ENCODE measurements at places on chromosomes 7 and 10.

DNA sequence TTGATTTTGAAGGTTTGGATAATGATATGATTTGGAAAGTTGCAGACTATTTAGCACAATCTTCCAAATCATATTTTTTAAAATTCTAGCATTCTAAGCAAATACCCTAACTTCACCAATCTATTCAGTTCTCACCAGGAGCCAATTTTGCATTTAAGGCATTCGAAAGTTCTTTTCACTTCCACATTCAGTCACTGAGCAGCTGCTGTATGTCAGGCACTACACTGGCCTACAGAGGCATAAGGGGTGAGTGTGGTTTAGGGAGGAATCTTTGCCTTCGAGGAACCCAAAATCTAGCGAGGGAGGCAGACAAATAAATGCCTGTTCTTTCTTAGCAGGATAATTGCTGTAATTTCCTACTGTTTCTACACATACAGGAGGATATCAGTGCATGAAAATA lies 10.7 kb upstream of the UCN3 start:
- no peak for DNase-seq

GRCh38 chr10:2856598-2856997 lies 210.8 kb upstream of the PFKP start:
- no peak for DNase-seq

DNA sequence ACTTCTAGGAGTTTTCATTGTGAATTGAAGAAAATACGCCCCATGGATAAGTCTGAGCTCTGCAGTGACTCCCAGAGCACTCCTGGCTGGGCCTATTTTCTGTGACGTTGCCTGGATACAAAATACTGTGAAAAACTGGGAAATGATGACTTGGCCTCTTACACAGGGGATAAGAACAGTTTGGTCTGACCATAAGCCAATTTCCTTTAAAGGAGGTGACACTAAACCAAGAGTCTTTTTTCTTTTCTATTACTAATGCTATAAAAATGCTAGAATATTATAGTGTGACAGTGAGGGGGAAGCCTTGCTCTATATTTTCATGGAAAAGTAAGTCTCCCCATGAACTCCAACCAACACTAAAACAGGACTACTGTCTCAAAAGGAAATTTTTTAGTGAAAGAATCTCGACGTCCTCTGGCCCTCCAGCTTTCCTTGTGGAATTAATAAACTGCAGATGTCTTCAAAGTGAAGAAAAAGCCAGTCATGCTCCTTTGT lies 45.5 kb downstream of the MYOF start:
- no peak for DNase-seq

- DNase-seq: no peak
These were observed 14.7 kb upstream of the CSGALNACT2 start for GRCh38 chr10:43123361-43124093.

GRCh38 chr10:132136097-132136521 lies 50.6 kb upstream of the DPYSL4 start:
- no peak for DNase-seq

DNA sequence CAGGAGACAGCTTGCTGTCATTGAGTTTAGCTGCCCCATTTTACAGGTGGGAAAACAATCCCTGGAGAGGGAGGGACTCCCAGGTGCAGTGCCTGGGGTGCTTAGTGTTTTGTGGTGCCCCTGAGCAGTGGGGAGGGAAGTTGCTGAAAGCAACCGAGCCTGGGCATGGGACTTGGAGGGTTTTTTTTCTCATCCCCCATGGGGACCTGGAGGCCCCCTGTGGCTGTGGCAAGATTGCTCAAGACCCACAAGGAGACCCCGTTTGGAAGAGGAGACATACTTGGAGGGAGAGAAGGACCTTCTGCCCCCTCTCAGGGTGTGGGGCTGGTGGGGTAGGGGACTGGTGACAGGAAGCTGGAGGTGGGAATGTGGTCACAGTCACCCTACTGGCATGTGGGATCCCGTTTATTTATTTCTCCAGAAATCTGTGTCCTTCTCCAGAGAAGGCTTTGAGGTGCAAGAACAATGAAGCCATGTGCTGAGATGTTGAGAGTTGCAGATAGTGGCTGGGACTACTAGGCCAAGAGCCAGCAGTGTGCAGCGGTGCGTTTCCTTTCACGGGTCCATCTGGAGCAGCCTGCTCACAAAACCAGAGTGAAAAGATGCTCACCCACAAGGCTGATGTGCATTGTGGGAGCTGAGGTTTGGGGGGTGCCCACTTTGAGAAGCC lies 21.5 kb downstream of the ZMIZ1 start:
- DNase-seq: no peak

DNA sequence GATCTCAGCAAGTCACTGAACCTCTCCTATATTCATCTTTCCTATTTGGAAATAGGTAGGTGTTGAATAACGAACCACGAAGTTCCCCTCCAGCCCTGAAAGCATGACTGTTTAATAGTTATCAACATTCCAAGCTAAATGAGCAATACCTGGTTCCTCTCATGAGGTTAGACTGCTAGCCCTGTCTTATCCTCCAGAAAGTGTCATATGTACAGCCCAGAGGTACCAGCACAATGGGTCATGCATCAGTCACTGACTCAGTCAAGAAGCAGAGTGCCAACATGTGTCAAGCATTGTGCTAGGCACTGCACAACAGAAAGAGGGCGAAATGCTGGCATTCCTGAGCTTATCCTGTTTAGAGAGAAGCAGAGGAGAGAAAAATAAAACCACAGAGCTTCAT lies 70.0 kb downstream of the AMPH start:
- no peak for DNase-seq

- DNase-seq: no peak
These were observed 179.0 kb downstream of the PCDH15 start for GRCh38 chr10:54622017-54622416.

DNA sequence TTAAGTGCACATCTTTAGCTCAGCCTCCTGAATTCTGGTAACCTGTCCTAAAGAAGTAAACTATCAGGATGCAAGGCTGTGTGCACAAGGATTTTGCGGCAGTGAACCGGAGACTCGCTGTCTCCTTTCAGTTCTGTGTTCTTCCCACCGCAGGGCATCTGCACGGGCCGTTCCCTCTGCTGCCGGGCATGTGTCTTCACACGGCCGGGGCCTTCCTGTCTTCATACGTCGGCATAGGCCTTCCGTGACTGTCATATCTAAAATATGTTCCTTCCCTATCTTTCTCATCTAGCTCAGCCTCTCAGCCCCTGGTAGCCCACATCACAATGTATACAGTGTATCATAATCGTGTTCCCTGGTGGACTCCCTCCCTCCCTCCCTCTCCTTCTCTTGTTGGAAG lies 16.4 kb downstream of the PALD1 start:
- DNase-seq: no peak

GRCh38 chr7:134245253-134245652 lies 71.5 kb downstream of the SLC35B4 start:
- no peak for DNase-seq

GRCh38 chr7:36658335-36659171 lies 65.7 kb downstream of the AOAH start:
- no peak for DNase-seq

DNA sequence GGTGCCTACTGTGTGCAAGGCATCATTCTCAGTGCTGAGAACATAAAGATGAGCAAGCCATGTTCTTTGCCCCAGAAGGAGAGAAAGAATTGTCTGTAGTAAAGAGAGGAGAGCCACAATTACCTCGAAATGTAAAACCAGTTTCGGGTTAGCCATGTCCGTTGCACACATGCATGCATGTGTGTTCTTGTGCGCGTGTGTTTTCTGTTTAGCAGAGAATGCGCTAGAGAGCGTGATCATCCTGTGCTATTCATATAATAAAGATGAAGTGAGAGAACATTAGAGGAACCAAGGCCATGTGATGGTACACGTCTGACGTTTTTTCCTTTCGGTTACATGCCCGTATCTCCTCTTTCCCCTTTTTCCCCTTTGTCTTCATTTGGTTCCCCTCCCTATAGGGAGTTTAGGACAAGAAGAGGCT lies 158.2 kb downstream of the CELF2 start:
- no peak for DNase-seq

- DNase-seq: no peak
These were observed 9.2 kb downstream of the GNA12 start for GRCh38 chr7:2834748-2835441.

GRCh38 chr7:80348223-80348622 lies 163.6 kb downstream of the GNAT3 start:
- no peak for DNase-seq

- DNase-seq: no peak
These were observed 1.9 kb downstream of the FZD1 start for GRCh38 chr7:91266067-91266688.

DNA sequence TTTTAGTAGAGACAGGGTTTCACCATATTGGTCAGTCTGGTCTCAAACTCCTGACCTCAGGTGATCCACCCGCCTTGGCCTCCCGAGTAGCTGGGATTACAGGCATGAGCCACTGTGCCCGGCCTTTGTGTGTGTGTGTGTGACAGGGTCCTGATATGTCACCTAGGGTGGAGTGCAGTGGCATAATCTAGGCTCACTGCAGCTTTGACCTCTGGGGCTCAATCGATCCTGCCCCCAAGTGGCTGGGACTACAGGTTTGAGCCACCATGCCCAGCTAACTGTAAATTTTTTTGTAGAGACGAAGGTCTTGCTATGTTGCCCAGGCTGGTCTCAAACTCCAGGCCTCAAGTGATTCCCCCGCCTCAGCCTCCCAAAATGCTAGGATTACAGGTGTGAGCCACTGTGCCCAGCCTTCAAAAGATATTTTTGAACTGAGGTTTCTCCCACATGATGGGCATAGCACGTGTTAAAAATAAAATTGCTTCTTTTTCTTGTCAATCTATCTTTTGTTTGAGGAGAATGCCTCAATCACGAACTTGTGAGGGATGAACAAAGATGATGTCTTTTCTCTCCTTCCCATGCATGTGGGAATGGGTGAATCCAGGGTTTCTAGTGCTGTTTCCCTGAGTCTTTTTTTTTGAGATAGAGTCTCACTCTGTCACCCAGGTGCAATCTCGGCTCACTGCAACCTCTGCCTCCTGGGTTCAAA lies 30.8 kb upstream of the PSAP start:
- no peak for DNase-seq

GRCh38 chr7:153061910-153062528 lies 302.5 kb downstream of the ACTR3B start:
- DNase-seq: peak; percentile 37

DNA sequence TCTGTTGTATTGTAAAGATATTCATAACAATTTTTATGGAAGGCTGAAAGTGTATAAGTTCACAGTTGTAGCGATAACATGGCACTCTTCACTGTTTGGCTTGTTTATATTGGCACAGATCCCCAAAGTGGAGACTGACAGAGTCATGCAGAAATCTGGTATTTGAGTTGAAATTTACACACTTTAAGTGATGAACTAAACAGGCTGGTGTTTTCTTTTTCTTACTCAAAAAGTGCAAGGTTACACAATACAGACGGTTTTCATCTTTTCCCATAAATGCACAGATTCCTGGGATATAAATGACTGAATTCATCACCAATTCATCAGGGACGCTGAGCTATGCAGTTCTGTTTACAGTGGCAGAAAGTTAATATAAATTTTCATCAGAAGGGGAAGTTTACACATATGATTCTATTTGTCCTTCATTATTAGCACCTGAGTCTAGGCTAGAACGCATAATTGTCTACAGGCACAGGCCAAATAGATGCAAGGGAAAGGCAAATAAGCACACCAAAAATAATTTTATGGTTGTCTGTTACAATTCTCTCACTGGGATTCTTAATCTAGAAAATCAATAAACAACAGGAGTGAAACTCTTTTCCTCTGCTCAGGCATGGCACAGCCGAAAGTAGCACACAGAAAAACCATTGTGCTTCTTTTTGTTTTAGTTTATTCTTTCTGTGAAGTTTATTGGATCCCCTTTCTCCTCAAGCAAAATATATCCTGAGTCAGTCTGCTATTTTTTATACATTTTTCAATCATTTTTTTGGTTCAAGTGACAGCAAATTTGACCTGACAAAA lies 88.0 kb downstream of the FOXP2 start:
- no peak for DNase-seq

DNA sequence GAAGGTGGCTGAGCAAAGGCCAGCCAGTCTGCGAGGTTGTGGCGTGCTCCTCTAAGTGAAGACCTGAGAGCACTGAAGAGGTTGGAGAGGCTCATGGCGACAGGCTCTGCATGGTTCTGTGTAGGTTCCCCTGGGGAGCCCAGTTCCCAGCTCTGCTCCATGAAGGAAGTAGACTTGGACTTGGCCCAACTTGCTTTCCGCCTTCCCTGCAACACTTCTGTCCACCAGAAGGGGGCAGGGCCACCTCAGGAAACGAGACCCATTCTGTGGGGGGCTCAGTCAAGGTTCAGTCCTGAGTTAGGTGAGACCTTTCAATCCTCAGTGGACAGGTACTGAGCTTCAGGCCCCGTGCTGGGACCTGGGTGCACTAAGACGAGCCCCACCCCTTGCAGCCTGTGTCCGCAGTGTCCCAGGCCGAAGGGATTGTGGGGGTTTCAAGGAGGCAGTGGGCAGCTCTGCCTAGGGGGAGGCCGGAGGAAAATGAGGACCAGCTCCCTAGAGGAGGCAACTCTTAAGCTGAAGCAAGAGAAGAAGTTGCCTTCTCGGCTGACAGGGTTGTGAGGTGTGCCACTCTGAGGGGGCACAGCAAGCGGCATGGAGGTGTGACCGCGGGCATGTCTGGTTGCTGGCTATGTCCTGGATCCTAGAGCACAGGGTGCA lies 15.0 kb upstream of the PCBD1 start:
- peak; percentile 53 for DNase-seq

GRCh38 chr7:64559206-64559605 lies 3.7 kb downstream of the ZNF680 start:
- DNase-seq: no peak

- peak; percentile 93 for DNase-seq
These were observed at the start of gene PARD3 for GRCh38 chr10:34815185-34816084. TSS of gene PARD3 (minus strand) at chr10:34815296. CDS start at chr10:34814995, 301 bp downstream.

DNA sequence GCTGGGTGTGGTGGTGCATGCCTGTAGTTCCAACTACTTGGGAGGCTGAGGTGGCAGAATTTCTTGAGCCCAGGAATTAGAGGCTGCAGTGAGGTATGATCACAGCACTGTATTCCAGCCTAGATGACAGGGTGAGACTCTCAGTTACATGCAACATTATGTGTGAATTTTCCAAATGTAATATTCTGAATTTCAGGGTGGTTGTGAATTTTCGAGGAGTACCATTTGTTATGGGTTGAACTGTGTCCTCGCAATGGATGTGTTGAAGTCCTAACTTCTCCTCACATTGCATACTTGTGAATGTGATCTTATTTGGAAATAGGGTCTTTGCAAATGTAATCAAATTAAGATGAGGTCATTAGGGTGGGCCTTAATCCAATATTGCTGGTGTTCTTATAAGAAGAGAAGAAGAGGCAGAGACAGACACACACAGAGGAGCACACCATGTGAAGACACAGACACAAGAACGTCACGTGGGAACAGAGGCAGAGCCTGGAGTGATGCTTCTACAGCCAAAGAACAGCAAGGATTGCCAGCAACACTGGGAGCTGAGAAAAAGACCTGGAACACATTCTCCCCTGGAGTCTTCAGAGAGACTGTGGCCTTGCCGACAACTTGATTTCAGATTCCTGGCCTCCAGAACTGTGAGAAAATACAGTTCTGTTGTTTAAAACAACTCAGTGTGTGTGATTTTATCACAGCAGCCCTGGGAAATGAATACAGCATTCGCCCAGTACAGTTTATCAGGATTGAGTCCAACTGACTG lies 91.9 kb downstream of the ZNF783 start:
- DNase-seq: no peak

- no peak for DNase-seq
These were observed 26.2 kb downstream of the HIBADH start for GRCh38 chr7:27636326-27637006.
